ENCODE measurements at places on chromosomes 3 and 15.

GRCh38 chr3:139261754-139262586 lies 81.8 kb upstream of the MRPS22 start:
- no peak for DNase-seq

- no peak for DNase-seq
These were observed 19.8 kb downstream of the EPM2AIP1 start for GRCh38 chr3:36973139-36973538.

GRCh38 chr15:98650417-98651035 lies 2.2 kb downstream of the IGF1R start:
- DNase-seq: no peak

DNA sequence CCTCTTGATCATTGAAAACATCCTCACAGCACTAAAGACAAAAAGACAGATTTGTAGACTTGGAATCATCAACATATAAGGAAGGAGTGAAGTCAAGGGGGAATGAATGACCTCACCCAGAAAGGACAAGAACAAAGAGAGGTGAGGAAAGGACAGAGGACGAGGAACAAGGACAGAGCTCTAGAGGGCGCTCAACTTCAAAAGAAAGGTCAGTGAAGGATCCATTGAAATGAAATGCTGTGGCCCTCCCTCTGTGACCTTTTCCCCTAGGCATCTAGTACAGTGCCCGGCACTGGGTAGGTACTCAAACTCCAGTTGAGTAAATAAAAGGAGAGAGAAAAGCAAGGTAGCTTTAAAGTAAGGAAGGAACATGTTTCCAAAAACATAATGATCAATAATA lies 2.6 kb downstream of the ATP8B4 start:
- DNase-seq: no peak

GRCh38 chr15:74158855-74159650 lies 14.5 kb upstream of the ISLR start:
- DNase-seq: no peak

- DNase-seq: no peak
These were observed 64.6 kb upstream of the CHRM5 start for GRCh38 chr15:33903661-33904060.

GRCh38 chr3:137852391-137852830 lies 88.3 kb downstream of the SOX14 start:
- no peak for DNase-seq

GRCh38 chr3:39052583-39052982 lies 767 bp downstream of the WDR48 start:
- DNase-seq: no peak

GRCh38 chr15:33194704-33195670 lies at the start of gene FMN1:
FMN1 (minus strand) TSS chr15:33194714; CDS start chr15:33154914, 39,800 bp downstream.
- peak; percentile 83 for DNase-seq

GRCh38 chr3:57953576-57953975 lies 54.6 kb upstream of the FLNB start:
- DNase-seq: no peak

- no peak for DNase-seq
These were observed 222.0 kb downstream of the STT3B start for GRCh38 chr3:31754575-31755278.

Data from stimulated activated CD8-positive, alpha-beta memory T cell treated with anti-CD3 and anti-CD28 coated beads, Interleukin-7, amount 100 ng/mL, for 24 hours (primary cell).